ENCODE measurements at places on chromosomes 2 and 18.

DNA sequence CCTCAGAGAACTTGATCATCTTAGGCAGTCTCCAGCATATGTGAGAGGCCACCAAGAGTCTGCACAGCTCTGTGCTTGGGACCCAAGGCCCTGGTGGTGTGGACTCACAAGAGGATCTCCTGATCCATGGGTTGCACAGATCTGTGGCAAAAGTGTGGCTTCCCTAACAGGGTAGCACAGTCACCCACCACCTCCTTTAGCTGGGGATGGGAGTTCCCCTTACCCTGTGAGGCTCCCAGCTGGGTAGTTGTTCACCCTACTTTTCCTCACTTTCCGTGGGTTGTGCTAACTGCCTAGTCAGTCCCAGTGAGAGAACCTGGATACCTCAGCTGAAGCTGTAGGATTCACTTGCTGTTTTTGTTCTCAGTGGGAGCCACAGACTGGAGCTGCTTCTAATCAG is 123.7 kb downstream of the FTCDNL1 start:
- DNase-seq: no peak

GRCh38 chr2:122795763-122796162 is 1040.3 kb downstream of the TSN start:
- no peak for DNase-seq

- DNase-seq: no peak
Measured at GRCh38 chr2:191315365-191315752, 70.2 kb downstream of the MYO1B start.

DNA sequence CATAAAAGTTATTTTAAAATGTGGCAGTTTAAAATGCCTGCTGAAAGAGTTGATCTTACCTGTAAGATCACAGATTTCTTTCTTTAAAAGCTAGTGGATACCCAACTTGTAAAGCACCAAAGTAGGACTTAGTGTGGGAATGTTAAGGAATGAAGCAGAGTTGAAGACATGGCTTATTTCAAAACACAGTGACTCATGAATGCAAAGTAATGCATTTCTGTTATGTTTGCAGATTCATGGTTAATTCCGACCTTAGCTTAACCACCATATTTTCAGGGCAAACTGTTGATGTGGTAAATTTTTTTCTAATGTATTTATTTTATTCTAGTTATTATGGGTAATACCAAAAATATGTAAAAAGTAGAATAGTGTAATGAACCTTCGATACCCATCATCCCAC is 206.8 kb upstream of the FOSL2 start:
- DNase-seq: no peak

- no peak for DNase-seq
Measured at GRCh38 chr2:221549143-221549542, 23.0 kb downstream of the EPHA4 start.

DNA sequence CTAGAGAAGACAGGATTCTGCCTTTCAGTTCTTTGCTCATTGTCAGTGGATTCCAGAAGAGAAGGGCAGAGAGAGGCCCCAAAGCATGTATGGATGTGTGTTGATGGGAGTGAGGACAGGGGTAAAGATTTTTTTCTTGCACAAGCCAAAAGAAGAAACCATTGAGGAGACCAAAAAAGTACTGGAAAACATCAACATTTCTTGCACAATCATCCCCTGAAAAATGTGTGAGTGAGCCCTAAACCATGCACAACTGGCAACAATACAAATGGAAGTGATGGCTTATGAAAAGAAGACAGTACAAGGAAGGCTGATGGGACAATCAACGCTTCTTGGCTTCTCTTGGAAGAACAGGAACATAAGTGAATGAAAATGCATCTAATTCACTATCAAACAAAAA is 5.6 kb upstream of the SMAD7 start:
- no peak for DNase-seq

DNA sequence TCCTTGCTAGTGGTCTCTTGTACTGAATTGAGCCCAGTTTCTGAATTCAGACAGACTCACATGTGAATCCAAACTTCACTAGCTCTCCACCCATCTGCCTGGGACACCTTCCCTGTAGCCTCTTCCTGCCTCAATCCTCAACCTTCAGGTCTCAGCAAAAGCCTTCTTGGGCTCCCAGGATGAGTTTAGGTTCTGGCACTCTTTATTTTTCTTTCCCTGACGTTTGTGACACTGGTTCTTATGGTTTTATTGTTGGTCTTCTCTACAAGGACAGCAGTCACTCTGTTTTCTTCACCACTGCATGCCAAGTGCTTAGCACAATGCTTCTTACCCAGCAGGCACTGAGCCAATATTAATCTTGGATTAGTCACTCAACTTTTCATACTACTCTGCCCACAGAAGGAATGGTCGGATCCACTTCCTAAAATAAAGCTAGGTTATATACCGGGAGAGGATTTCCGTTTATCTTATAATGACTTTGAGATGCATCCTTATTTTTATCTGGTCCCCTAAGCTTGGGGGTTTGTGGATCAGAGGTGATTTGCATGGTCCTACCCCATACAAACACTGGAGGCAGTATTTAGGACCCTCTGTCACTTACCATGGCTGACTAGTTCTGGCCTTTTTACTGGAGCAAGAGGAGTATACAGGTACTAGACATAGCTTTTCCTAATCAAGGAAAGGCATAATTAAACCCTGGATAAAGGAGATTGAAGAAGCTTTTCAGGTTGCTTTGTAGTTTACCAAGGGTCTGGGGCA is 186.3 kb downstream of the MYCN start:
- no peak for DNase-seq

DNA sequence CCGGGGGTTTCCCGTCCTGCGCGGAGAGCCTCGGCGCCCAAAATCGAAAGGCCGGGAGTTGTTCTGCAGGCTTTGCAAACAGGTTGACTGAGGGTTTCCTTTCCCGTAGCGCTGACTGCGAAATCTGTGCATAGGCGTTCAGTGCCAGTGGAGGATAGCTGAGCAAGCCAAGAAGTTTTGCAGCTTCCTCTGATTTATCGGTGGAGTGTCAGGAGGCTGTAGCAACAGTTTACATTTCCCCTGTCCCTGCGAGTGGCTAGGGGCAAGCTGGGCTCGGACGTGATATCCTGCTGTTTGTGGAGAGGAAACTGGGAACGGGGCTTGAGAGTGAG is 694 bp downstream of the THSD7B start:
- DNase-seq: no peak

- no peak for DNase-seq
Measured at GRCh38 chr2:12296915-12297314, 419.8 kb upstream of the TRIB2 start.
